ENCODE measurements at places on chromosomes 2 and 18. TPM values are rescaled to one million over a fixed set of nuclear protein-coding genes. Genes with fewer than 3 reads are reported as not detected.

Gene VRK2
- total RNA-seq, result 25.1 TPM

DNA sequence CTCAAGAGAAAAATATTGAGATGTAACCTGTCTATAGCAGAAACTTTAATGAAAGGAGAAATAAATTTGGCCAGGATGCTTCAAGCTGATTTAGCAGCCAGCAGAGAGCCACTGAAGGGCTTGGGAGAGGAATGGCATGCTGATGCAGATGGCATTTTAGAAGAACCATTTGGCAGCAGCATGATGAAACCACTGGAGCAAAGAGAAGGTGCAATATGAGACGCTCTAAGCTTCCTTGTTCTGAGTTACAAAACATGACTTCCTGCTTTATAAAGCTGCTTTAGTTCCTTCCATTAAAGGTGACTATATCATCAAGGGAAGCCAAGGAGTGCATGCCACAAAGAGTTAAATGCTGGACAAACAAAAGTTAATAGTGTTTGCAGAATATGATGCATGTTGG lies 189.7 kb downstream of the PID1 start:
- H3K4me1 ChIP-seq, result no peaks in the 10 kb centered on the region
- no peaks in the 10 kb centered on the region for H3K27me3 ChIP-seq
- DNase-seq, result no peak
- no peak overlapping the region for H3K27ac ChIP-seq
- no peaks in the 10 kb centered on the region for H3K36me3 ChIP-seq
- no peak overlapping the region for H3K4me3 ChIP-seq

Gene MAP3K19
- 1.1 TPM for total RNA-seq

Gene CNGA3
- 0.13 TPM for total RNA-seq

DNA sequence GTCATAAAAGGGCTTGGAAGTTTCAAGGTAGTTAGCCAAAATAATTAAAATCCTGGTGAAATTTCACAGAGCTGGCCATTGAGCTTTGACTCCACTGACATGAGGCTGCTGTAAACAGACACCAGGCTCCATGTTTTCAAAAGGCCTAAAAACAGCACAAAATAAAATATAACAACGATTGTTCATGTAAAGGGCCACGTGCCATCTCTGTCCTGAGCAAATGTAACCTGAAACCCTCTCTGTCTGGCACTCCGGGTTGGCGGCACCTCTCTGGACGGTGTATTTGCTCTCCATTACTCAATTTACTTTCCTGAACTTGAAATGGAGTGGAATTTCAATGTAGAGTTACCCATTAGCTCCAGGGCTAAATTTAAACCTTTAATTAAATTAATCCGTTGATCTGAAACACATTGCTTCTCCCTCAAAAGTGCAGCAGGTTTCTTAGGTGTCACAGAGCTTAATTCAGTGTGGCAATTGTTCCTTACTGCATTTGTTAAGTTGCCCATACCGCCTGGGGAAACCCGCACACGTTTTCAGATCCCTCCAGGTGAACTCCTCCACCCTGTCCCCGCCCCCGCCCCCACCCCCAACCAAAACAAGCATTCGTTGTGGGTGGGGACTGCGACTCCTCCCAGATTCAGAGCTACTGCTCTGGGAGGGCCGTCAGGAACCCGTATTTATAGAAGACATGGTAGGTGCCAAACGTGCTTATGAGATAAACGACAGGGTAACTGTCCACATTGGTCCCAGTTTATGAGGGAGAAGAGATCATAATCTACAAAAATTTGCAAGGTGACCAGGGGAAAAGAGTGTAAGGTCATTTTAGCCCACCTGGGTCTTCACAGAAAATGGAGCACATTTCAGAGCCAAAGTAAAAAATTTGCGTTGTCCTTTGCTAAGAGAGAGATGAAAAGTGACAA lies 1.2 kb upstream of the CABLES1 start:
- H3K4me3 ChIP-seq, result peak overlapping the region; percentile 56
- no peaks in the 10 kb centered on the region for H3K36me3 ChIP-seq
- peak; percentile 70 for DNase-seq
- no peaks in the 10 kb centered on the region for H3K27me3 ChIP-seq
- peak overlapping the region; percentile 50 for H3K27ac ChIP-seq

Gene FNDC4
- 15.6 TPM for total RNA-seq

Gene CHRNG
- total RNA-seq, result not detected

- H3K4me1 ChIP-seq, result no peaks in the 10 kb centered on the region
- H3K4me3 ChIP-seq, result no peak overlapping the region
- no peak overlapping the region for H3K27ac ChIP-seq
- DNase-seq, result no peak
- no peaks in the 10 kb centered on the region for H3K27me3 ChIP-seq
Measured at GRCh38 chr2:54867457-54867856, 144.0 kb downstream of the EML6 start.

- no peaks in the 10 kb centered on the region for H3K27me3 ChIP-seq
- no peaks in the 10 kb centered on the region for H3K36me3 ChIP-seq
- no peak for DNase-seq
- H3K4me3 ChIP-seq, result no peak overlapping the region
- H3K27ac ChIP-seq, result no peak overlapping the region
Measured at GRCh38 chr2:182057002-182057401, 71.3 kb downstream of the PPP1R1C start.

DNA sequence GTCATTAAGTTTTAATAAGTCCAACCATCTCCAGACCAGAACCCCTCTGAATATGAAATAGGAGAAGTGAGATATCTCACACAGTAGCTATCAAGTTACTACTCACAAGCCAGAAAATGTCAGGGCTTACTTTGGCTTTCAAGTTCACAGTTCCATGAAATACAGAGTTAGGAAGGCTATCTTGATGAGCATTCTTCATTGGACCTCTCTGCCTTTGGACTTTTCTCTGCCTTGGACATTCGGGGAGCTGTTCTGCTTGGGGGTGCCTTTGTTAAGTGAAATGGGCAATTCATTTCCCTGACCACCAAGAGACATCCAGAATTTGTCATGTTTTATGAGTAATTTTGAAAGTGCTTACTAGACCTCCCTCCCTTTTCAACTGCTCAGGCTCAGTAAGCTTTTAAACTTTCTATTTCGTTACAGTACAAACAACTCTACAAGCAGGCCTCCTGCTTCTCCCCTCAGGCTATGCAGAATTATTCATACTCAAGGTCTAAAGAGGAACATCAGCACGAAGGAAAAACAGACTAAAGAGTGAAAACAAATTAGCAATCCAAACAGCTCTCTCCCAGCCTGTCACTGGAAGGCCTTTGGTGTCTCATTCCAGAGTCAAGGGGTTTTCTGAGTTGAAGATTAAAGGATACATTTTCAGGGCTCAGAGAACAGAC lies 95.3 kb downstream of the MREG start:
- peak; percentile 31 for DNase-seq
- peaks cover 22% of the 10 kb centered on the region for H3K4me1 ChIP-seq
- H3K27me3 ChIP-seq, result no peaks in the 10 kb centered on the region
- no peaks in the 10 kb centered on the region for H3K36me3 ChIP-seq
- H3K27ac ChIP-seq, result peak overlapping the region; percentile 38
- H3K4me3 ChIP-seq, result no peak overlapping the region

- DNase-seq, result peak; percentile 73
- peaks cover 6% of the 10 kb centered on the region for H3K4me1 ChIP-seq
- peaks cover 4% of the 10 kb centered on the region for H3K36me3 ChIP-seq
- H3K27me3 ChIP-seq, result no peaks in the 10 kb centered on the region
- no peak overlapping the region for H3K4me3 ChIP-seq
Measured at GRCh38 chr18:58682429-58683069, 11.3 kb downstream of the MALT1 start.

DNA sequence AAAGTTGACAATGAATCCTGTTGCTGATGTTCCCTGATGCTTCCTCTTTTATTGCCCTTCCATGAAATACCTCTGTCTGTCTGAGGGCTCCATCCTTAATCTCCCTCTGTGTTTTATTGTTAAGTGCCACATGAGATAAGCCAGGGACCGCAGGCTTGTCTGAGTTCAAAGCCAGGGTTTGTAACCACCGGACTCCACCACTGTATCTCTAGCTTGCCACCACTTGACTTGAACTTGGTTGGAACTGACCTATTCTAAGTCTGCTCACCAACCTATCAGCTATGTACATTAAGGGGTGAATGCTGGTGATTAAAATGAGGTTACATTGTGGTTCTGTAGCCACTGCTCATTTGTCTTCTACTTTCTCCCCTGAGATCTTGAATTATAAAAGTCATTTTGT lies 328.5 kb upstream of the ZEB2 start:
- H3K36me3 ChIP-seq, result no peaks in the 10 kb centered on the region
- no peak overlapping the region for H3K27ac ChIP-seq
- DNase-seq, result no peak
- H3K4me3 ChIP-seq, result no peak overlapping the region

DNA sequence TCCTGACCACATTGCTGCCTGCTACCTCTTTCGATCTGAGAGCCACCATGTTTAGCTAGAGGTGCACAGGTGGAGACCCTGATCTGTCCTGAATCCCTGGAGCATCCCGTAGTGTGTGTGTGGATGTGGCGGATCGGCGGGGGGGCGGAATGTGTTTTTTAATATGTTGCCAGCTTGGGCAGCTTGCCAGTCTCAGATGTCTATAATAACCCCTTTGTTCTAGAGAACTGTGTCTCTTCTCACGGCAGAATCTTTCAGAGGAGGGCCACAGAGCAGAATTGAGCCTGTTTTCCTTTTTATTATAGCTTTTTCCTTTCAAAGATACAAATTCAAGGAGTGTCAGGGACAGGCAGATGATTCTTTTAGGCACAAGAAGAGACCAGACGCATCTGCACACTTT lies 934.1 kb upstream of the KLHL29 start:
- H3K27ac ChIP-seq, result no peak overlapping the region
- DNase-seq, result no peak
- H3K36me3 ChIP-seq, result no peaks in the 10 kb centered on the region
- no peaks in the 10 kb centered on the region for H3K27me3 ChIP-seq

Gene EGR4
- 0.23 TPM for total RNA-seq

Gene APCDD1
- total RNA-seq, result 80.8 TPM

Gene ST6GAL2
- total RNA-seq, result 14.4 TPM

DNA sequence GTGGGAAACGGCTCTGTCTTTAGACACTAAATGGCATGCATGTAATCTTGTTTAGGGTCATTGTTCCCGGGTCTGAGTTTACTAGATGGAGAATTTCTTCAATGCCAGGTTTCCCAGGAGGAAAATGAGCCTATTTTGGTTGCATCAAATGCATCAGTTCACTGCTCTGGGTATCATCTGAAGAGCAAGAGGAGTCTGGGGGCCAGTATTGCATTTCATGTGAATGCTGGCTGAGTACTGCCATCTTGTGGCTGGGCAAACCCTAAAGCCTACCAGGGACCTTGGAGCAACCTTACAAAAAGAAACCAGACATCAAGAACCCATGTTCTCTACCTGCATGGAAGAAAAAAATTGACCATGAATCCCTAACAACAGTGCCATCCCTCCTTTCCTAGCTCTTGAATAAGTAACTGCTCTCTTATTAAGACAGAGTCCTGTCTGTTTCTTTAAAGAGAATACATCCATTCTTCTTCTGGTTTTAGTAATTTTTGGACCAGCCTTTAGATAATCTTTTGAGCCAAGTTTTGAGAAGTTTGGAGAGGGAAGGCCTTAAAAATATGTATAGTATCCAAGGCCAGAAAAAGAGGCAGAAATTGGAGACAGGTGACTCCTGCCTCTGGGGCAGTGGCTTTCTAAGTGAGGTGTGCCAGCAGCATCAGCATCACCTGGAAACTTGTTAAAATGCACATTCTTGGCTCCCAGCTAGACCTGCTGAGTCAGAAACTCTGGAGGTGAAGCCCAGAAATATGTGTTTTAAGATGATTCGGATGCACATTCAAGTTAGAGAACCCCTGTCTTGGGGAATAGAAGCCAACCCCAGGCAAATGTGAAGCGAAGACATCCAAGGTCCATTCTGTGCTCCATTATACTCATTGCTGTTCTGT lies 261.0 kb upstream of the CXCR4 start:
- no peaks in the 10 kb centered on the region for H3K27me3 ChIP-seq
- H3K27ac ChIP-seq, result no peak overlapping the region
- H3K4me1 ChIP-seq, result no peaks in the 10 kb centered on the region
- no peak overlapping the region for H3K4me3 ChIP-seq
- no peaks in the 10 kb centered on the region for H3K36me3 ChIP-seq
- DNase-seq, result peak; percentile 67

GRCh38 chr2:68256093-68256450 lies 3.7 kb upstream of the PPP3R1 start:
- H3K36me3 ChIP-seq, result no peaks in the 10 kb centered on the region
- no peak overlapping the region for H3K27ac ChIP-seq
- no peak for DNase-seq

DNA sequence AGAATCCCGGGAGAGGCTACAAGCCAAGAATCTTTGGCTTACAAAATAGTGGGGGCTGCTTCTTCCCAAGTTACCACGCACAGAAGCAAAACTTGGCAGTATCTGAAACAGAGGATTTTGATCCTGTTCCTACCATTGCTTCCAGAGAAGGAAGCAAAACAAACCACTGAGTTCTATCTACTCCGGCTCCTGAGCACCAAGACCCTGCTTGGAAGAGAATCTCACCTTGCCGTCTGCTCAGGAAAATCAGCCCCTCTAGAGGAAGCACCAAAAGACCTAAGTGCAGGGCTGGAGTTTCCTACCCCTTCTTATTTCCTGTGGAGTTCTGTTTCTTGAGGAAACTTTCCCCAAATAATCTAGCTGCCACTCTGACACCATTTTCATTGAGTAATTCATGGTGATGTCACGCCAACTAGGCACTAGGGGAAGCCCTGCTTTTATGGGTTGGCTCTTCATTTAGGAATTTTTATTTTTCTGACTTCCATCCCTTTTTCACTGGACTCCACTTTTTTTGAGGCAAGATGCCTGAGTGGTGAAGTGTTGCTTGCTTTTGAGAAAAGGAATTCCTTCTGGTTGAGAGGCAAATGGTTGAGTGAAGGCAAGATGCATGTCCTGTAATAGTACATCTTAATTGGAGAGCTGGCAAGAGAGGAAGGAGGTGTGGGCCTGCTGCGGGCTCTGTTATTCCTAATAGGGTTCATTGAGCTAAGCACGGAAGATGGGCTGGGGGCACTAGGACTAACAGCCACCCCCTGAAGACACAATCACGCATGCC lies 36.8 kb upstream of the EML4 start:
- no peaks in the 10 kb centered on the region for H3K27me3 ChIP-seq
- H3K27ac ChIP-seq, result peak overlapping the region; percentile 81
- peaks cover 42% of the 10 kb centered on the region for H3K4me1 ChIP-seq
- H3K36me3 ChIP-seq, result no peaks in the 10 kb centered on the region
- peak; percentile 27 for DNase-seq

Gene RFTN2
- 8.7 TPM for total RNA-seq

GRCh38 chr2:238706673-238707072 lies 141.2 kb upstream of the TWIST2 start:
- H3K27ac ChIP-seq, result no peak overlapping the region
- no peak overlapping the region for H3K4me3 ChIP-seq
- peaks cover 4% of the 10 kb centered on the region for H3K4me1 ChIP-seq
- no peaks in the 10 kb centered on the region for H3K27me3 ChIP-seq
- no peaks in the 10 kb centered on the region for H3K36me3 ChIP-seq
- no peak for DNase-seq

Gene RNF138
- total RNA-seq, result 35.8 TPM

GRCh38 chr2:19073522-19073921 lies 284.9 kb downstream of the OSR1 start:
- no peak overlapping the region for H3K27ac ChIP-seq
- H3K36me3 ChIP-seq, result no peaks in the 10 kb centered on the region
- no peaks in the 10 kb centered on the region for H3K4me1 ChIP-seq
- H3K27me3 ChIP-seq, result no peaks in the 10 kb centered on the region
- DNase-seq, result peak; percentile 28

- no peak overlapping the region for H3K4me3 ChIP-seq
- no peak for DNase-seq
- no peak overlapping the region for H3K27ac ChIP-seq
Measured at GRCh38 chr2:115386465-115386864, 944.0 kb downstream of the DPP10 start.
